ENCODE measurements at places on chromosomes 4 and X.

DNA sequence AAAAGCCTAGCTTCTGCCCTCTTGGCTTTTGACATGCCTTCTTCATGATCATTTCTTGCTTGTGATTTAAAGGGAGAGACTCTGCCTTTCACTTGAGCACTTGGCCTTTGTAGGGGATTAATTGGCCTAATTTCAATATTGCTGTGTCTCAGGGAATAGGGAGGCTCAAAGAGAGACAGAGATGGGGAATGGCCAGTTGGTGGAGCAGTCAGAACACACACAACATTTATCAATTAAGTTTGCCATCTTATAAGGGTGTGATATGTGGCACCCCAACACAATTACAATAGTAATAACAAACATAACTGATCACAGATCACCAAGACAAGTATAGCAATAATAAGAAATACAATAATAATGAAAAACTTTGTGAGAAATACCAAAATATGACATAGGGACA is 122.5 kb upstream of the VCX start:
- DNase-seq: no peak

DNA sequence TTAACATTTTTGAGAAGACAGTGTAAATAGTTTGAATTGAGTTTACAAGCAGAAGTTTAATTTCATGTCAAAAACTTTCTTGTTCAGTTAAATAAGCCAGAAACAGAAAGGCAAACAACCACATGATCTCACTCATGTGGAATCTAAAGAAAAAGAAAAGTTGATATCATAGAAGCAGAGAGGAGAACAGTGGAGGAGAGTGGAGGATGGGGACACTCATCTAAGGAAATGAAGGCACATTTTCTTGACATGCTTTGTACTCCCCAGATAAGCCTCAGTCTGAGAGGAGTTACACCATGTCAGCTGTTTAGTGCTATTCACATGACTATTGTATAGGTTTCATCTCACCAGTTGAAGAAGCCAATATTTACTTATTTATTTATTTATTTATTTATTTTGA is 13.5 kb downstream of the SNCA start:
- DNase-seq: no peak

DNA sequence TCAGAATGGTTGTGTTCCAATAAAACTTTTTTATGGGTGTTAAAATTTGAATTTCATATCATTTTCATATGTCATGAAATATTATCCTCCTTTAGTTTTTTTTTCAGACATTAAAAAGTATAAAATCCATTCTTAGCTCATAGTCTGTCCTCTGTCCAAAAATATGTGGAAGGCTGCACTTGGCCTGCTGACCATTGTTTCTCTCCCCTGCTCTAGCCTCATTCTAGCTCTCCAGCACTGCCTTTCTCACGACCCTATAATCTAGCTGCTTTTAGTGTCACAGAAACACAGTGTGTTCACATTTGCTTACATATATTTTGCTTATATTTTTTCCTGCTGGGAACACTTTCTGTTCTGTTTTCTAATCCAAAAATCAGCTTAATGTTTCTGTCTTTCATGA is 165.0 kb upstream of the ANK2 start:
- no peak for DNase-seq

DNA sequence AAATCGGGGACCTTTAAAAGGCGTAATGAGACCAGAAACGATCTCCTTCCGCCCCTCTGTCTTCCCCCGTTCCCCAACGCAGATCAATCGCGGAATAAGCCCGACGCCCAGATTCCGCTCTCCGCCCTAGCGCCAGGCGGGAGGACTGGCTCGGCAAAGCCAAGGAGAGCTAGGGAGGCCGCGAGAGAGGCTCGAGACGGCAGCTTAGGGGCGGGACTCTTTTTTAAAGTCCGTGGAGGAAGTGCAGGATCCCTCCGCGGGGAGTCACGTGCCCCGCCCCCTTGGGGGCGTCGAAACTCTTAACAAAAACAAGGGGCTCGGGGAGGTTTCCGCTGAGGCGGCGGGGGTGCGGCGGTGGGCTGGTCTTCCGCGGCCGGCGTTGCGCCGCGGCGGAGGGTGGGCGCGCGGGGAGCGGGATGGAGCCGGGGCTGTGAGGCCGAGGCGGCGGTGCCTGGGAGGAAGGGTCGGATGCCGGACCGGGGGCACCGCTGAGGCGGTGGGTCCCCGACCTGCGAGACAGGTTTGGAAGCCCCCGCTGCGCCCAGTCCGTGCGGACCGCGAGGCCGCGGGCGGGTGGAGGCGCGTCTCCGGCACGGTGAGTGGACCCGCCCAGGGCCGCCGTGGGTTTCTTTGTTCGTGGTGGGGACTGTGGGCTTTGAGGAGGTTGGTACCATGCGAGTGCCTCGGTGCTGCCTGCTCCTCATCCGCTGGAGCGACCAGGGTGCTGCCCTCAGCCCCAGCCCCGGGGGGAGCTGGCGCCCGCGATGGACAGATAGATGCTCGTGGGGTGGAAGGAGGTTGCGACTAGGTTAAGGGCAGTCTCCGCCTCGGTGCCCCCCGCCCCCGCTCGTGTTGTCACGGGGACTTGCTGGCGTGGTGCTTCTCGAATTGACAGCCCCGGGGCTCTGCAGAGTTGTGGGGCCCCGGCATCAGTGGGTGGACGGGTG is at the start of gene CCNG2:
CCNG2 (plus strand) TSS at position 296 of the 947 bp plus-strand sequence. CDS start 1,326 bp downstream, outside the sequence.
- DNase-seq: peak; percentile 97

- DNase-seq: no peak
These were observed 76.1 kb upstream of the EMCN start for GRCh38 chr4:100593935-100594334.

DNA sequence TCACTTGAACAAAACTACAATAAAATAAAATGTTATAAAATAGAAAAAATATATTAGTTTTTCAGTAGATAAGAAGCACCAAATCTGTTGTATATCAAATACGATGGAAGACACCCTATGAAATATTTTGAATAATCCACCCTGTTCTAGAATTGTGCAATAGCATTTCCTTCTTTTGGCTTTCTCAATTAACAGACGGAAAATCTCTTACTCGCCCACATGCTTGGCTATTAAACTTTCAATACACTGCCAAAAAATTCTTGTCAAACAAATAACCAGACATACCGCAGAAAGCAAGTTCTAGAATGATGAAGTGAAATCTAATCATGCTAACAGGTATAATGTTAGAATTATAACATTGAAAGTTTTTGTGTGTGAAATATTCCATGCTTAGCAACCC is 671.6 kb upstream of the SLIT2 start:
- DNase-seq: no peak

DNA sequence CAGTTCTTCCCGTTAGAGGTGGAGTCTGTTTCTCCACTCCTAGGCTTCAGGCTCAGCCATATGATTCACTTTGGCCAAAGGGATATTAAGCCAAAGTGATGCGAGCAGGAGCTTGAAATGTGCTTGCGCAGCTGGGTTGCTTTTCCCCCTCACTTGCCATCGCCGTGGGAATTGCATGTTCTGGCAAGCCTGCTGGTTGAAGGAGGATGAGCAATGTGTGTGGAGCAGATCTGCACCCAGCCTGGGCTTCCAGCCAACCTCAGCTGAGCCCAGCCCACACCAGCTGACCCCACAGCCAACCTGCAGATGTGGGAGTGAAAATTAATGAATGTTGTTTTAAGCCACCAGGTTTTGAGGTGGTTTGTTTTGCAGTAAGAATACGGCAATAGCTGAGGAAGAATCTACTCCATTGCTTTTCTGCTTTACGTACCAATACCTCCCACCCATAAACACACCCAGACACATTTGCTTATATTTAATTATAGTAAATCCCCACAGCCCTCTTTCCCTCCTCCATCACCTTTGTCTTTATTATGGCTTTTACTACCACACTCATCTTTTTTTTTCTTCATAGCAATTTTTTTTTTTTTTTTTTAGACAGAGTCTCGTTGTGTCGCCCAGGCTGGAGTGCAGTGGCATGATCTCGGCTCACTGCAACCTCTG is 132.8 kb upstream of the FUNDC1 start:
- peak; percentile 14 for DNase-seq

DNA sequence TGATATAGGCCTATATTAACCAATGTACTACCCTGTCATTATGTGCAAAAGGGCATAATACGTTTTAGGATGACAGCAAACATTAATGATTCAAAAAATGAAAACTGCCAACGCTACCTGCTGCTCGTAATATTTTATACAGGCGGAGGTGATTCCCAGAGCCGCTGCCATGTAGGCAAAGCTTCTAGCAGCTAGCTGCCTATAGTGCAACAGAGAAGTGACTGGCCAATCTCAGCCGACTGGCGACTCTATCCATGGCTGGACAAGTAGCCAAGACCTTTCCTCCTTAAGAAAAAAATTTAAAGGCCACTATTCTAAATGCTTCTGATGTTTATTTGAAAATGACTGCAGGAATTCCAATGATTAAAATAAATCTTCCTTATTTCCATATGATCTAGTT is 1.9 kb downstream of the PPARGC1A start:
- DNase-seq: no peak

GRCh38 chr4:21735866-21736265 is 212.7 kb downstream of the KCNIP4 start:
- no peak for DNase-seq

- DNase-seq: no peak
These were observed 55.2 kb upstream of the SLIT2 start for GRCh38 chr4:20196476-20196875.

DNA sequence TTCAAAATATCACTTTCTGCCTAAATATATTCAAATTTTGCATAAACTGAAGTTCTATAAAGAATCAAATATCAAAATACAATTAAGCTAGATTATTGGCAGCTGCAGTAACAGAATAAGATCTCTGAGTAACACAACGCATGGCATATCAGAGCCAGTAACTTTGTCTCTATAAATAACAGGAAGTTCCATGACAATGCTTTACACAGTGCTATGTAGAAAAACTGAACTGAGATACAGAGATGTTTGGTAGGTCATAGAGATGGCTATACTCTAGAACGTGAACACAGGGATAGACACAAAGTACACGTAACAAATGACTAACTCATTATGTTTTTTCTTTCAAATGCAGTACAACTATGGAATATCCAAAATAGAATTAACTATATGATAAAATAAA is 18.2 kb downstream of the UBE2D3 start:
- DNase-seq: no peak

- no peak for DNase-seq
These were observed 2.0 kb upstream of the SPP1 start for GRCh38 chr4:87973283-87974169.

GRCh38 chr4:85763202-85763601 is 288.3 kb downstream of the ARHGAP24 start:
- DNase-seq: no peak

GRCh38 chr4:182175788-182176519 is 67.2 kb upstream of the TENM3 start:
- no peak for DNase-seq

DNA sequence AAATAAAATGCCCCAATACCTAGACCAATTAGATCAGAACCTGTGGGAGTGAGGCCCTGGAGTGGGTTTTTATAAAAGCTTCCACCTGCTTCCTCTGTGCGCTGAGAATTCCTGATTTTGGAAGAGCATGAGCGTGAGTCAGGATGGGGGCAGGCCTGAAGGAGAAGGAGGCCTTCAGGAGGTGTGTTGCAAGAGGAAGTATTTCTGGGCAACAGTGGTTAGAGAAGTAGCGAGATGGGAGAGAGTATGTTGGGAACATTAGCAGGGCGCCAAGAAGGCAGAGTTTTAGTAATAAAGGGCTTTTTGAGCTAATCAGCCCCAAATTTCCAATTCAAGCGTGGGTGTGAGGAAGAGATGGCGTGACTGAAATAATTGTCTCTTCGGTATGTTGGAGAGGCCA is 349.8 kb downstream of the UNC5C start:
- no peak for DNase-seq

DNA sequence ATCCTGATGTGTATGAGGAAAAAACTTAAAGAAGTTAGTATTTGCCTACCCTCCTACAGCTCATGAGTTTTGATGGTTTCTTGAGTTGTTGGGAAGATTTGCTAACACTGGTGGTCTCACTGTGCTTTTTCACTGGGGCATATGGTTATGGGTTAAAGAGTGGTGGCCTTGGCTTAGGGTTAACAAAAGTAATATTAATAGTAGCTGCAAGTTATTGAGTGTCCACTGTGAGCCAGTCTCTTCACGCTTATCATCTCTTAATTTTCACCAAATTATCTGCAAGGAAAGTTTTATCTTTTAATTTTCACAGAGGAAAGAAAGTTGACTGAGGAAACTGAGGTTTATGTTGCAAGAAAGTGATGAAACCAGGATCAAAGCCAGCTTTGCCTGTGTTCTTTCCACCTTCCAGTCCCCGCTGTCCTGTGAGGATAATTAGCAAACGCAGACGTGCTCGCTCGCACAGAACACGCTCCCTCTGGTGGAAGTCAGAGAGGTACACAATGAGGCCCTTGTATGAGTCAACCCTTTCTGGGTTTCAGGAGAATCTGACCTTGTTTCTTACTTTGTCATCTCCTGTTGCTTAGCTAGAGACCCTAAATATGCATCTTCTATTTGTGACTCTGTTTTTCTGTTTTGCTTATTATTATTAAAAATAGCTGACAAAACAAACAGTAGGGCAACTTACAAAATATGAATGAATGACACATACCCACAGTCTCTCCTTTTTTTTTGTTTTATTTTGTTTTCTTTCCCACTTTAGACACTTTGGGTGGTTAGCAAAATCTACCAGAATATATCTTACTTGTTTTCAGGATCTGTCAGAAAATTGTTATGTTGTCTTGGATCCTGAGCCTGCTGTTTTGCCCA is 94.3 kb downstream of the DDIT4L start:
- DNase-seq: peak; percentile 26

GRCh38 chrX:102155806-102156179 is at the start of gene BEX5:
TSS of gene BEX5 (minus strand) at chrX:102155977. CDS start at chrX:102154265, 1,712 bp downstream.
- peak; percentile 54 for DNase-seq

DNA sequence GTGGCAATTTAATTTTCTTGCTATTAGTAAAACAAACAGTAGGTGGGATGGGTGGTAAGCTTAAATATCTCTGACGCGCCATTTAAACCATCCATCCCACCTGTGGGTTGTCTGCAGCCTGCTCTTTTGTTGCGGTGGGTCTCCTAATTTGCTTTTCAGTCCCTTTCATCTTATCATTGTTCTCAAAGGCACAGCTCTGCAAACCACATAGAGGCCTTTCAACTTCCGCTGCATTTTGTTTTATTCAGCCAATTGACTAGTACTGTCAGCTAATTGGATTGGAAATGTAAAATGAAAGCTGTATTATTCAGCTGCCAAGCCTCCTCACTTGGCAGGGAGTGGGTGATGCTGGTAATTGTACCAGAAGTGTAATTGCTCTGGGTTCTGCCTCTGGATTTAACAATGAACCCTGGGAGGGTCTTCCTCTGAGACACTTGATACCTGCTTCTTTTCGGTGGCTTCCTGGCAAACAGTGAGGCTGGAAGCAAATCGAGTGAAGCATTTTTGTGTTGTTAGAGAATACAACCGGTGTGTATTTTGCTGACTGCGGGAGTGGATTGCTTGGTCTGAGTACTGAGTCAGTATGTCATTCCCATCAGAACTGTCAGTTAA is 165.6 kb downstream of the FRAS1 start:
- no peak for DNase-seq

GRCh38 chr4:165827018-165827417 is 46.0 kb upstream of the TLL1 start:
- no peak for DNase-seq

DNA sequence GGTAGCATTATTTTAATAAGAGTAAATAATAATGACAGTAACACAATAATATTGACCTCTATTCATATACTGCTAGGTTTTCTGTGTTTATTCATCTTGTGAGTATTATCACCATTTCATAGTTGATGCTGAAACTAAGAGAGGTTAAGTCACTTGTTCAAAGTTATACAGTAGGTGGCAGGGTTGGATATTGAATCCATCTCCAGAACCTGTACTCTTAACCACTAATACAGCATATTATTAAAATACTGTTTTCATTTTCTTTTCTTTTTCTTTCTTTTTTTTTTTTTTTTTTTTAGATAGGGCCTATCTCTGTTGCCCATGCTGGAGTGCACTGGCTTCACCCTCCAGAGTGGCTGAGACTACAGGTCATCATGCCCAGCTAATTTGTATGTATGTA is 7.1 kb upstream of the ELF2 start:
- no peak for DNase-seq

Measured in left renal pelvis (tissue), 4 donors.